ENCODE measurements at places on chromosomes 7 and 10.
A peak's percentile ranks its signal among the peaks of the same experiment; 100 is the strongest.

GRCh38 chr7:50661345-50662040, 96.3 kb upstream of the DDC start:
- no peak for DNase-seq

DNA sequence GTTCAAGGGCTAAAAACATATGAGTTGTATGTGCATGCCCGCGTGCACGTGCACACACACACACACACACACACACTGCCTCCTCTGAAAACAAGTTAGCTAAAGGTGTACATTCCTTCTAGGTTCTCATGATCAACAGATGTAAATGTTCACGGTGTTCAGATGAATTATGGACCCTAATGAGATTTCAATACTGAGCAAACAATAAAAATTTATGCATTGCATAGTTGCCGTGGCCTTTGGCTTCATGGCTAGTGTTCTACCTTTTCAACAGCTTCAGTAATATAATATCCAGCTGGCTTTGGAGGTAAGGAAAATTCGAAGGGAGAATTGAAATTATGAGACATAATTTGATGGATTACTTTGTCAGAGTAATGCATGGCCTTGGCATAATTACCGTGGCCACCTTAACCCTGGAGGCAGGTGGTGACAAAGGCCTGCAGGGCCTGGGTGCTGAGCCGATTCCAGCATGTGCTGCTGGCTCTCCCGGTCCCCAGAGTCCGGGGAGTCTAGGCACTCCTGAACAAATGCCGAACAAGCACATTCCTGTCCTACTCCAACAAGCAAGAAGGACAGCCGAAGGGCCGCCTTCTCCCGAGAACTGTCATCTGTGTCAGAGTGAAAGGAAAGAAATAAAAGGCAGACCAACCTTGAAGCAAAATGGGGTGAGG, 166.6 kb upstream of the TCF7L2 start:
- peak; percentile 35 for DNase-seq

- DNase-seq, result peak; percentile 95
Measured at GRCh38 chr10:104291439-104291951, 22.5 kb downstream of the GSTO2 start.

DNA sequence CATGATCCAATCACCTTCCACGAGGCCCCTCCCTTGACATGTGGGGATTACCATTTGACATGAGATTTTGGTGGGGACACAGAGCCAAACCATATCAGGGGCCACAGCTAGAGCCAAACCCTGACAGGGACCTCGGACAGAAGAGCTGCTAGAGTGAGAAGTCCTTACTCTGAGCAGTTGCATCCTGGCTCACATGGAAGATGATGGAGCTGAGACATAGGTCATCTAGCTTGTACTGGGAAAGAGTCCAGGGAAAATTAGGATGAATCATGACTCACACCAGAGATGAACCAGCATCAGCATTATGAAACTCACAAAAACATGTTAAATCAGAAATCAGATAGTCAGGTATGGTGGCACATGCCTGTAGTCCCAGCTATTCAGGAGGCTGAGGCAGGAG, 12.8 kb upstream of the FMC1 start:
- DNase-seq, result no peak

DNA sequence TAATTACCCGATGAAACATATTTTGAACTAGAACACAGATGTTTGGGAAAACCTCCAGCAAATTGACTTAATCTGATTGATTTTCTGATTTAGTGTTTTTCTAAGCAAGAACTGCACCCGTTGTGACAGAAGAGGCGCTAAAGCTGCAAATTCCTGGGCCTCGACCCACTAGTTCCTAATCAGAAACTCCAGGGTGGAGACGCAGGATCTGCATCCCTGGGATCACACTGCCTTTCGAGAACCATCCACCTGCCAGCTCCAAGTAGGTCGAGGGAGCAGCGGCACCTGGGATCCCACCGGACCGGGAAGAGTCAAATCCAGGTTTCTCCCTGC, 136.8 kb upstream of the CDCA7L start:
- no peak for DNase-seq

DNA sequence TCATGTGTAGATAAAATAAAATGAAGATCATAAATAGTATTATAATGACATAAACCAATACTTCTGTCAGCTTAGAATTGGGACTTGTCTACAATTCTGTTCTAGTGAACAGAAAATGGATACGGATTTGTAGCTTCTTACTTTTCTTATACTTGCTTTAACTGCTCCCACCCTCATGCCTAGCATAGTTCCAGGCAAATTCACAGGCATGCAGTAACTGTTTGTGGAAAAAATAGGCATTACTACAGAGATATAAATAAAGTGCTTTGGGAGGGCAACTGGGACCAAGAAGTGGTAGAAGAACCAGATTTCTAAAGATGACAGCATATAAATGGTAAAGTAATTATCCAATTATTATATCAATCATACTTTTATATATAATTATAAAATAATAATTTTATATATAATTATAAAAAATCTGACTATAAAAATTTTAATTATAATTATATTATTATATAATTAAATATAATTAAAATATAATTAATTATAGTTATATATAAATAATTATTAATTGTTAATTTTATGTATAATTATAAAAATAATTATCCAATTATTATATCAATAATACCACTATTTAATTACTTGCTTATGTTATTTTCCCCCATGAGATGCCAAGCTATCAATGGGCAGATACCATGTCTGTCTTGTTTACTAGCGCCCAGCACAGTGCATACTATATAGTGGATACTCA, 144.1 kb downstream of the NOC3L start:
- DNase-seq, result no peak

Data from retina (tissue), 1 donor.